Left lung (tissue), 14 donors: ENCODE measurements at places on chromosomes 1 and 21. TPM values are rescaled to one million over a fixed set of nuclear protein-coding genes. Genes with fewer than 3 reads are reported as not detected.

DNA sequence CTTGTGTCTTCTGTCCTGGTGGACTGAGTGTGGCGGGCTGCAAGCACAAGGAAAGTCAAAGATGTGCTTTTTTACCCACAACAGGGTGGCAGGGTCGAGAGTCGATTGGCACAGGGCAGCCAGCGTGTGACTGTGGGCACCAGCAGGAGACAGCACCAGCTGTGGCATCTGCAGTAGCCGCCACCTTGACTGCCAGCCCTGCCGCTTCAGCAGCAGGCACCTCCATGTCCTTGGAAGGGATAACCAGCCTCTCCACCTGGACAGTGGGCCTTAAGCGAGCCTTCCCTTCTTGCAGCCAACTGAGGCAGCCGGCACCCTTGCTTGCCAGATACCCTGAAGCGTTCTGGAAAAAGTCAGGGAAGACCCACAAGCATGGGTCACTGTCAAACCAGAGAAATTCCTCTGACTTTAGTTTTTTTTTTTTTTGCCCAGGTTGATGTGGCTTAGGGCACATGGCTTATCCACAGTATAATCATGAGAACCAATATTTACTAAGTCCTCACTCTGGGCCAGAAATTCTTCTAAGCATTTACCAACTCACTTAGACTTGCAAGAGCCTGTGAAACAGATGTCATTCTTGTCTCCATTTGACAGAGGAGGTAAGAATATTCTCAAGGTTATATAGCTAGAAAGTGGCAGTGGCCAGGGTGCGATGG is 30.1 kb upstream of the PTGFRN start:
- no peak overlapping the region for H3K27ac ChIP-seq
- no peak for DNase-seq
- H3K27me3 ChIP-seq = peaks cover 6% of the 10 kb centered on the region
- no peak overlapping the region for H3K4me3 ChIP-seq
- peaks cover 10% of the 10 kb centered on the region for H3K4me1 ChIP-seq
- no peaks in the 10 kb centered on the region for H3K36me3 ChIP-seq

Gene IFI44
- 40.8 TPM for total RNA-seq

Gene TRIM46
- 0.73 TPM for total RNA-seq

Gene MEX3A
- total RNA-seq = 3.6 TPM

- no peaks in the 10 kb centered on the region for H3K4me1 ChIP-seq
- H3K36me3 ChIP-seq = no peaks in the 10 kb centered on the region
- no peak overlapping the region for H3K4me3 ChIP-seq
These were observed 69.0 kb downstream of the HMCN1 start for GRCh38 chr1:185803241-185803640.

DNA sequence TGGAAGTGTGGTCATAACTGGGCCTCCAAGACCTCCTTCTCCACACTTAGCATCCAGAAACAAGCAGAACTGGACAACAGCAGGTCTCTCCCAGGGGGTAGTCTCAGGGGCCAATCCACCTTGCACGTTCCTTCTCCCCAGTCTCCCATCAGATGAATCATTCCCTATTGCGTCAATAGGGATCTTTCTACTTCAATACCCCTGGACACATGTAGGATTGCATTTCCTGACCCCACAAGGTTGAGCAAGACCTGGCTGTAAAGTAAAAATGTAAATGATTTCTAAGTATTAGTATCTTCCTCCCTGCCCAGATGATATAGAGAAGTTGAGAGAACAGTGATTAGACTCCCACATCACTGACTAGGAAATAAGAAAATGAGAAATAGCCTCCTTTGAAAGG is 224.5 kb upstream of the CSF3R start:
- DNase-seq = no peak
- H3K4me1 ChIP-seq = no peaks in the 10 kb centered on the region
- H3K27me3 ChIP-seq = no peaks in the 10 kb centered on the region
- H3K4me3 ChIP-seq = no peak overlapping the region

GRCh38 chr1:243730487-243731150 is 119.4 kb downstream of the AKT3 start:
- peak overlapping the region; percentile 91 for H3K27ac ChIP-seq
- no peaks in the 10 kb centered on the region for H3K36me3 ChIP-seq
- DNase-seq = peak; percentile 90
- H3K4me3 ChIP-seq = peak overlapping the region; percentile 11

DNA sequence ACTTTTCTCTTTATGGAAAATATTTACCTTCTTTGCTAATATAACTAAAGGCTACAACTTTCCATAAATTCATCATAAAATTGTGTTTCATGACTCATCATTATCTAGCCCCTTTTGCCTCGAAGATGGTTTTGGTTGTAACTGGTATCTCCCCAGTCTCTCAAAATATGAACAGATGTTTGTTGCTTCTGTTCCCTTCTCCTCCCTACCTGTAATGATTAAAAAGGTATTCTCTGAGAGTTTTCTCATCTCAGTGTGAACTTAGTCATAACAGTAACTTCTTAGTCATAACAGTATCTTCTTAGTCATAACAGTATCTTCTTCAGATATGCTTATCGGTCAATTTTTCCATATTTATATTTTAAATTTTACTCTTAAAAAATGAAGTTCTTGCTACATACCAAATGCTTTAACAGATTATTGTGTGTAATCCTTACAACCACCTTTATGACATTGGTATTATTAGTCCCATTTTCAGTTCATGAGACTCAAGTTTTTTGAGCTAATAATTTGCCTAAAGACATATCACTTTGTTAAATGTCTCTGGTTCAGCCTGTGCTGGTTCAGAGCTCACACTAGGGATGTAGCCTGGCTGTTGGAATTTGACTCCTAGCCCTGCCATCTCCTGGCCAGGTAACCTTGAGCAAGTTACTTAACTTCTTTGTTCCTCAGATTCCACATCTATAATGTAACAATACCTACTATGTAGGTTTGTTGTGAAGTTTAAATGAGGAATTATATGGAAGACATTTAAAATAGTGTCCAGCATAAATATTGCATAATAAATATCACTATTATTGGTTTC is 32.6 kb downstream of the ATP1B1 start:
- no peak for DNase-seq
- no peak overlapping the region for H3K27ac ChIP-seq
- H3K4me1 ChIP-seq = no peaks in the 10 kb centered on the region
- H3K4me3 ChIP-seq = no peak overlapping the region
- H3K27me3 ChIP-seq = no peaks in the 10 kb centered on the region

Gene GFI1
- 1.3 TPM for total RNA-seq

GRCh38 chr1:157369808-157370521 is 182.3 kb downstream of the FCRL5 start:
- no peak overlapping the region for H3K4me3 ChIP-seq
- H3K4me1 ChIP-seq = no peaks in the 10 kb centered on the region
- DNase-seq = no peak
- H3K27ac ChIP-seq = no peak overlapping the region
- no peaks in the 10 kb centered on the region for H3K27me3 ChIP-seq
- no peaks in the 10 kb centered on the region for H3K36me3 ChIP-seq
